IPS DF 19.7 (cell line): ENCODE measurements at places on chromosomes 3 and 15.
A peak's percentile ranks its signal among the peaks of the same experiment; 100 is the strongest.

DNA sequence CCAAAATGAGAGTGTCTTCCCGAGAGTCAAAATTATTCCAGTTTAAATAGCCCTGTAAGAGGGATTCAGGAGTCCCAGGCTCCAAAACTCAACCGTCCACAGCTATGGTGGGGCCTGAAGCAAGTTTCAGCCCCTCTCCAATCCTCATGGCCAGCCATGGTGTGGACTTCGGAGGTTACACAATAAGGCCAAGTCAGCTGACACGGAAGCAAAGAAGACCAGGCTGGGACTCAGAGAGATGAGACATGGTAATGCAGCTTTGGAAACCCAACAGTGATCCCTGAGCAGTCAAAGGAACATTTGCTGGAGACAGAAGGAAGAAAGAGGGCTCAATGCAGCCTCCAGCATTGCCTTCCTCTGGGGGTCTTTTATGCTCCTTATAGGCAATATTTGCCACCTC is 324.6 kb upstream of the TLE3 start:
- no peak for DNase-seq

GRCh38 chr15:95471690-95472086 is 858.8 kb upstream of the NR2F2 start:
- no peak for DNase-seq

DNA sequence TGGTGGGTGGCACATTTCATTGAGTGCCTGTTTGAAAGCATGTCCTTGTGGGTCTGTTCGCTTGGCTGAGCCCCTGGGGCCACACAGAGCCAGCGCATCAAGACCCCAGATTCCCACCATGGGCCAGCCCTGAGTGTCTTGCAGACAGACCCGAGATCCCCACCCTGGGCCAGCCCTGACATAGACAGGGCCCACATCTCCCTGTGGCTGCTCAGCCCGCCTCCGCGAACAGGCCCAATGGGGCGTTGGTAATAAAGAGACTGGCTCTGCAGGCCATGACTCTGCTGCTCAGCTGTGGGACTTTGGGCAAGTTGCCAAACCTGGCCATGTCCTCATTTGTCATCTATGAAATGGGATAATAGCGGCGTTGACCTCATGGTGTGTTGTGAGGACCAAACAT is 22.6 kb downstream of the FAH start:
- DNase-seq: no peak

GRCh38 chr3:3191675-3192285 is 12.3 kb upstream of the CRBN start:
- no peak for DNase-seq

- no peak for DNase-seq
Measured at GRCh38 chr15:78149805-78150751, 916 bp downstream of the IDH3A start.

- DNase-seq: no peak
Measured at GRCh38 chr15:66588971-66589370, 23.2 kb upstream of the LCTL start.

DNA sequence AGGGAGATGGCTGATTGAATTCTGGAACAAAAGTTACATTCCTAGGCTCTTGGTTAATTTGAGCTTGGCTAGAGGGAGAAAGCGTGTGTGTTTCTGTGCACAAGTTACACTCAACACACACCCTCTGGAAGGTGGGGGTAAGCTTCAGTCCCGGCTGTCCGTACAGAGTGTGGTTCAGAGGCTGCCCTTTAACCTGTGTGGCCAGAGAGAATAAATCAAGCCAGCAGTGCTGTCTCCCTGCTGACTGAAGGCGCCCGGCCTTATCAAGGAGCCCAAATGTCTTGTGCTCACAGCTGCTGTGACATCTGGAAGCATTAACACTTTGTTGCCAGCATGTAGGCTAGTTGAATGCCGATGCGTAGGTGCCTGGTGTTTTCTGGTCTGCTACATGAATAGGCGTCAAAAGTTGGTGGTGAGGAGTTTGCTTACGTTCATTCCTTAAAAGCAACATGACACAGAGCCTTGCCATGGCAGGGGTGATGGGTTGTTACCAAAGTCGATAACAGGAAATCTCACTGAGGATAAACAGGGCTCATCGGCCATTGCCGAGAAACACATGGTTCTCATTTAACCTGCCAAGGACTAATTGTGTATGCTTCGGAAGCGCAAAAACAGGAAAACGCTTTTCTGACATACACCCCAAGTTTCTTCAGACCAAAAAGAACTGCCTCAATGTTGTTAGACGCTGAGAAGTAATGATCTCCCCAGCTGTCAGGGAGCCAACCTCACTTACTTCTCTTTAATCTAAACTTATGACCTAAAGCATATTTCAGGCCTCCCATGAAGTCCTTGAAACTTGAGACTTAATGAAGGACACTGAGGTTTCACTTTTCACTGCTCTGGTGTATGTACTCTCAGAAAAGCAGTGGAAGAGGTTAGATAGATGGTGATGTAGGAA is 95.8 kb upstream of the CTDSPL start:
- no peak for DNase-seq

GRCh38 chr15:57034613-57035012 is 116.2 kb downstream of the TCF12 start:
- DNase-seq: no peak

DNA sequence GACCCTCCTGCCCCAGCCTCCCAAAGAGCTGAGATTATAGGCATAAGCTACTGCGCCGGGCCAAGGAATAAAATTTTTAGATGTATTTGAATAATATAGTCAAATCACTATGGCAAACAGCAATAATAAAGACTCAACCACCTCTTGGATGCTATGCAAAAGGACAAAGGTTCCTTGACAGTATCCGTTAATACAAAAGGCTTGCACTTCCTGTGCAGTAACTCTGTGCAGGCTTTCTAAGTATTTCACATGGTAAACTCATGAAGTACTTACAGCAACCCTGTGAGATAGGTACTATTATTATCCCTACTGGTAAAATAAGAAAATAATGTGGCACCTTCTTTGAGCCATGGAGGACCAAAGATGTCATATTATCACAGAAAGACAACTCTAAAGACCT is 86.8 kb downstream of the SHQ1 start:
- DNase-seq: no peak

DNA sequence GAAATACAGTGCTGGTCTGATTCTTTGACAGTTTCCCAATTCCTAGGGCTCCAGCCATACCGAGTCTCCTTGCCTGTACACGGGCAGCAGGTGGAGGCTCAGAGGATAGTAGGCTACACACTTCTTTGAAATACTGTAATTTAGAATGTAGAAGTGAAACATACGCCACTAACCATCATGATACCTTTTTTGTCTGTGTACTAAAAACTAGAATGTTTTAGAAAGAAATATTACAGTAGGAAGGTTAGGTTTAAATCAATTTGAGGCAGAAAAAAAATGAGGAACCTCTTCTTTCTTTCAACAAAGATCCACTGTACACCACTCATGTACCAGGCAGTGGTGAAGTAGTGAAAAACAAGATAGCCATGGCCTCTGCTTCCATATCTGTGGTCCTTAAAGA is 354.7 kb downstream of the MCTP2 start:
- no peak for DNase-seq

- DNase-seq: no peak
Measured at GRCh38 chr3:126313580-126314304, 43.5 kb downstream of the KLF15 start.

DNA sequence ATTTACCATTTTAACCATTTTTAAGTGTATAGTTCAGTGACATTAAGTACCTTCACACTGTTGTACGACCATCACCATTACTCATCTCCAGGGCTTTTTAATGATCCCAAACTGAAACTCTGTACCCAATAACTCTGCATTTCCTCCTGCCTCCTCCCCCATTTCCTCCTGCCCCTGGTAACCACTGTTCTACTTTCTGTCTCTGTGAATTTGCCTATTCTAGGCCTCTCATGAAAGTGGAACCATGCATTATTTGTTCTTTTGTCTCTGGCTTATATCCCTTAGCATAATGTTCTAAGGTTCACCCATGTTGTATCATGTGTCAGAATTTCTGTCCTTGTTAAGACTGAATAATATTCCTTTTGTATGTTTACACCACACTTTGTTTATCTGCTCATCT is 154.2 kb downstream of the MECOM start:
- no peak for DNase-seq

- no peak for DNase-seq
Measured at GRCh38 chr3:193915613-193916012, 220.3 kb upstream of the HES1 start.

DNA sequence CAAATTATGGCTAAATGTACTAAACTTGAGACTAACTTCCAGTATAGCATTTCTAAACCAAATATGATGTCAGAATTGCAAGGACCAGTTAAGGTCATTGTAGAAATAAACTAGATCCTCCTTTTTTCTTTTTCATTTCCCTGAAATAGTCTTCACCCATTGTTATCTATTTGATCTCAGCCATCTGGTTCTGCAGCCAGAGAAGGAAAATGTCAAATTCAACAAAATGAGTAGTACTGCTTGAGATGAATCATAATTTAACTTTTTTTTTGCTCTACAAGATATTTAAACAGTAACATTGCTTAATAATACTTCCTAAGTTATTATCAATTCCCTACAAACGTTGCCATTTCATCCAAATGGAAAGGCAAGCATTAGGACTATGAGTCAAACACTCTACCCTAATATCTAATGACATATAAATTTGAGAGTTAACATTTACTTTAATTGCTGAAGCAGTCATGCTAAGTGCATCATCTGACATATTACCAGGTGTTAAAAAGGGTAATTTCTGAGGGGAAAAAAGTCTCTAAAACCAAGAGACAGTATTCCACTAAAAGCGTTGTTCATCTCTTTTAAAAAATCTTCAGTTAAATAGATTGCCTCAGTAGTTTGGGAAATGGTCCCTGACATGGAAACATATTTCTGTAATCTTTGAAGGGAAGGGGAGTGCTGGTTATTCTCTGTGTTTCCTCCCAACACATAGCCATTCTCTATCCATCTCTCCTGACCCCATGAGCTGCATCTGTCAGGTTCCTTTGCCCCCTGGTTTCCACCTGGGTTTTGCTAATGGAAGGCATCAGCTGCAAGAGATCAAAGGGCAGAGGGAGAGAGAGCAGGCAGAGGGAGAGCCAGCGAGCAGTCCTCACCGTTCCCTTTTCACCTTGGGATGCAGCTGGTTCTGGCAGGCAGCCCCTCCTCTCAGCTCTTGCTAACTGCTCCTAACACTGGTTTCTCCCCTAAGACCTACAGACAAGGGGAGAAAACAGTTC is 138.5 kb downstream of the ARPP21 start:
- DNase-seq: no peak

- DNase-seq: no peak
Measured at GRCh38 chr15:48614051-48614450, 31.5 kb downstream of the FBN1 start.

DNA sequence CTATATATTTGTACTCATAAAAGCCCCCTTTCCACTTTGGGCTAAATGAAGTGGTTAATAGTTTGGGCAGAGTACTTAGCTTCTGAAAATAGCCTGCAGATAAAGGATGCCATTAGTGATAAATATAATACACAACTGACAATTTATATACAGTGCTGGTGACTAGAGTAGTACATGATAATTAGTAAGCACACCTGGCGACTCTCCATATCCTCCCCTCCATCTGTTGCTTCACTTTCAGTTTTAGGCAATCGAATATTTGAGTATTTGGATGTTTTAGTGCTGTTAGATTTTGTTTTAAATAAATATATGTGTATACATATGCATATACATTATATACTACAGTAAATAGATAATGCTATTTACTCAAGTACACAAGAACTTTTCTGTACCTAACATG is 35.9 kb upstream of the CHMP2B start:
- no peak for DNase-seq

DNA sequence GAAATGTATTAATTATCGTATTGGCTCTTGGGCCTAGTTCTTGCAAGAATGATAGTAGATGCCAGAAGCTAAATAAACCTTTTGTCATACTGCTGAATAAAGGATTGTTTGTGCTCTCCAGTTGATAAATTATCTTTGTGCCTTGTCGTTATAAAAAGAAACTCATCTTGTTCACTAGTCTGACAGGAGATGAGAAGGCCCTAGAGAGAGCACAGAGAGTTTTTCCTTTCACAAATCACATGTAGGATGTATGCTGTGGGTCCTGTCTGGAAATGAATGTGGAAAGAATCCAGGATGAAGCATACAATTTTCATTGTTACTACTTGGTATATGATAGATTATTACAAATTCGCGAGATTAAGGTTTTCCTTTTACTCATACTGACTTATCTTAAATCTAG is 113.0 kb downstream of the NLGN1 start:
- no peak for DNase-seq

DNA sequence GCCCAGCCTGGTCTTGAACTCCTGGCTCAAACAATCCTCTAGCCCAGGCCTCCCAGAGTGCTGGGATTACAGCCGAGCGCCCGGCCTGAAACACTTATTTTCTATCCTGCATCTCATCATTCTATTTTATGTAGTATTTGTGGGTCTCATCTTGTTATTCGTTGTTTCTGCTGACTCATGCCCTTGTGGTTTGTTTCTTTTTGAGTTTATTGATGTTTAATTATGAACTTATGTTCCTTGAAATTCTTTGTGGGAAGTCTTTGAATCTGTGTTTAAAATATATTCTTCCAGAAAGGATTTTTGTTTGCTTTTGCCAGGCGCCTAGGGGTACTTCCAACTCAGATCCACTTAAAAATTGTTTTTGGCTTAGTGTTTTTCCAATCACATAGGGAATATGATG is 78.3 kb upstream of the C15orf39 start:
- DNase-seq: no peak

DNA sequence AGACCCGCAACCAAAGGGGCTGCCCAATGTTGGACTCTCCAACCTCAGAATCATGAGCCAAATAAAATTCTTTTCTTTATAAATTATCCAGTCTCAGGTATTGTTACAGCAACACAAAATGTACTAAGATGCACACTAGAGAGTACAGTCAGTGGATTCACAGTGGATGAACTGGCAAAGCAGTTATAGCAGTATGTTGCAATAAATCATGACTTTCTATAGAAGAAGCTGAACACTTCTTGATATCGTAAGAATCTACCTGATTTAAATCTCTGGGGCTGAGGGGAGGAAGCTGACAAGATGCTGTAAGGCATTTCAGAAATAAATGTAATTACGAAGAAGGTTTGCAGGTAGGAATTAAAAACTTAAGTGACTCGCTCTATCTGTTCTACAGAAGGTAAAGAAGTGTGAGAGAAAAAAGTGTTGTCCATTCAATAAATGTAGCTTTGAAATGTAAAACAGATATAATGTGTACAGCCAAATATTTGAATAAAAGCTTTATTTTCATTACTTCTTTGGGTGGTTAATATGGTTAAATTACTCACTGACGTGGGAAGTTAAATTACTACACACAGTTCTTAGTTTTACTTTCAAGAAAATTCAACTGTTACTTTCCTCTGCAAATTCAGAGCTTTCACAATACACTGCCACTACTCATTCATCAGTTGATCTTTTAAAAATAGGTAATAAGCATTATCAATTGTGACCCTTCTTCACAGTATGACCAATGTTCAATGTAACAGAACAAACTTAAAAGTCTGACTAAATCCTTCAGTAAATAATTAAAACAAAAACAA is 439.1 kb downstream of the SHQ1 start:
- DNase-seq: no peak

GRCh38 chr15:59736181-59736580 is 47.1 kb upstream of the BNIP2 start:
- DNase-seq: peak; percentile 3
